Endodermal cell (in vitro differentiated cells): ENCODE measurements at places on chromosomes 2 and 18. TPM values are rescaled to one million over a fixed set of nuclear protein-coding genes. Genes with fewer than 3 reads are reported as not detected.
A peak's percentile ranks its signal among the peaks of the same experiment; 100 is the strongest.

- H3K27ac ChIP-seq: no peak overlapping the region
- H3K4me3 ChIP-seq: no peak overlapping the region
- no peaks in the 10 kb centered on the region for H3K4me1 ChIP-seq
These were observed 73.3 kb downstream of the NAB1 start for GRCh38 chr2:190722061-190722759.

DNA sequence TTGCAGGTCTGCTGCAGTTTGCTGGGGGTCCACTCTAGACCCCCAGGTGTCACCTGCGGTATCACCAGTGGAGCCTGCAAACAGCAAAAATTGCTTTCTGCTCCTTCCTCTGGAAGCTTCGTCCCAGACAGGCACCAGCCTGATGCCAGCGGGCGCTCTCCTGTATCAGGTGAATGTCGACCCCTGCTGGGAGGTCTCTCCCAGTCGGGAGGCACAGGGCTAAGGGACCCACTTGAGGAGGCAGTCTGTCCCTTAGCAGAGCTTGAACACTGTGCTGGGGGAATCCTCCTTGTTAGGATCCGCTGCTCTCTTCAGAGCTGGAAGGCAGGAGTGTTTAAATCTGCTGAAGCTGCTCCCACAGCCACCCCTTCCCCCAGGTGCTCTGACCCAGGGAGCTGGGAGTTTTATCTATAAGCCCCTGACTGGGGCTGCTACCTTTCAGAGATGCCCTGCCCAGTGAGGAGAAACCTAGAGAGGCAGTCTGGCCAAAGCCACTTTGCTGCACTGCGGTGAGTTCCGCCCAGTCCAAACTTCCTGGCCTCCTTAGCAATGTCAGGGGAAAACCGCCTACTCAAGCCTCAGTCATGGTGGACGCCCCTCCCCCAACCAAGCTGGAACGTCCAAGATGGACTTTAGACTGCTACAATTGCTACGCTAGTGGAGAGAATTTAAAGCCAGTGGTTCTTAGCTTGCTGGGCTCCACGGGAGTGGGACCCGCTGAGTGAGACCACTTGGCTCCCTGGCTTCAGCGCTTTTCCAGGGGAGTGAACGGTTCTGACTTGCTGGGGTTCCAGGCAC is 652.5 kb downstream of the KCNJ3 start:
- H3K36me3 ChIP-seq: no peaks in the 10 kb centered on the region
- no peaks in the 10 kb centered on the region for H3K4me1 ChIP-seq
- no peak overlapping the region for H3K4me3 ChIP-seq
- H3K27ac ChIP-seq: no peak overlapping the region
- no peaks in the 10 kb centered on the region for H3K27me3 ChIP-seq

GRCh38 chr2:71534826-71535225 is 81.5 kb downstream of the DYSF start:
- no peaks in the 10 kb centered on the region for H3K36me3 ChIP-seq
- H3K4me1 ChIP-seq: no peaks in the 10 kb centered on the region
- H3K4me3 ChIP-seq: no peak overlapping the region
- H3K27ac ChIP-seq: no peak overlapping the region
- no peaks in the 10 kb centered on the region for H3K27me3 ChIP-seq
- DNase-seq: peak; percentile 13

The ZNF892 gene
- 8.4 to 16.7 TPM (median 14.1 TPM) in 3 replicates for total RNA-seq

DNA sequence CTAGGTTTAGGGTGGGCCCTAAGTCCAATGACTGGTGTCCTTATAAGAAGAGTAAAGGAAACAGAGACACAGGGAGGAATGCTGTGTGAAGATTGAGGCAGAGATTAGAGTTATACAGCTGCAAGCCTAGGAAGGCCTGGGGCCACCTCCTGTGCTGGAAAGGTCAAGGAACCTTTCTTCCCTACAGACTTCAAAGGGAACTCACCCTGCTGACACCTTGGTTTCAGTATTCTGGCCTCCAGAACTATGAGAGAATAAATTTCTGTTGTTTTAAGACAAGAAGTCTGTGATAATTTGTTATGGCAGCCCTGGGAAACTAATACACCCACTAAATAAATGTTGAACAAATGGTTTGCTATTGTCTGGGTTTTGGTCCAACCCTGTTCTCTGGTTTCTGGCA is 102.3 kb upstream of the NEUROD1 start:
- no peak overlapping the region for H3K4me3 ChIP-seq
- peak overlapping the region; percentile 15 for H3K27ac ChIP-seq
- H3K36me3 ChIP-seq: no peaks in the 10 kb centered on the region
- no peak for DNase-seq
- H3K4me1 ChIP-seq: peaks cover 9% of the 10 kb centered on the region
- H3K27me3 ChIP-seq: no peaks in the 10 kb centered on the region

GRCh38 chr18:76374330-76375281 is 120.4 kb downstream of the ZNF516 start:
- H3K36me3 ChIP-seq: peaks cover 5% of the 10 kb centered on the region
- no peaks in the 10 kb centered on the region for H3K27me3 ChIP-seq
- no peaks in the 10 kb centered on the region for H3K4me1 ChIP-seq
- H3K27ac ChIP-seq: no peak overlapping the region
- DNase-seq: no peak

DNA sequence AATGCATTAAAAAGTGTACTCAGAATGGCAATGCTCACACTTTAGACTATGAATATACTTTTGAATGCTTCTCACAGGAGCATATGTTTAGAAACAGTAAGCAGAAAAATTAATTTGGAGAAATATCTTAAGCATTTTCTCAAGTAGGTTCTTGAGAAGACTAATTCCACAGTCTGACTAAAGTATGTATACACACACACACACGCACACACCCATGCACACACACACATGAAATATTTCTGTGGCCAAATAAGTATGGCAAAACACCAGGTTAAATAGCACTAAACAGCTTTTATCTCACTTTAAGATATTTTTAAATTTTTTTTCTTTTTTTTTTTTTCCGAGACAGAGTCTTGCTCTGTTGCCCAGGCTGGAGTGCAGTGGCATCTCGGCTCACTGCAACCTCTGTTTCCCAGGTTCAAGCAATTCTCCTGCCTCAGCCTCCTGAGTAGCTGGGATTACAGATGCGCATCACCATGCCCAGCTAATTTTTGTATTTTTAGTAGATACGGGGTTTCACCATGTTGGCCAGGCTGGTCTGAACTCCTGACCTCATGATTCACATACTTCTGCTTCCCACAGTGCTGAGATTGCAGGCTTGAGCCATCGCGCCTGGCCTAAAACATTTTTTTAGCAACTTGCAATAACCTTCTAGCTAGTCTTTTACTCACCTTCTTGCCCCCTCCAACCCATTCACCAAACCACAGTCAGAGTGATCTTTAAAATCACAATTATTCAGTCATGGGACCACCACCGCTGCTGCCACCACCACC is 67.5 kb upstream of the SCG2 start:
- H3K27me3 ChIP-seq: no peaks in the 10 kb centered on the region
- no peak overlapping the region for H3K4me3 ChIP-seq
- H3K36me3 ChIP-seq: no peaks in the 10 kb centered on the region
- DNase-seq: no peak
- H3K27ac ChIP-seq: no peak overlapping the region

The PDE1A gene
- 0.23 and 0.31 TPM in 2 replicates for total RNA-seq

The GDF7 gene
- total RNA-seq: 0.02 to 0.07 TPM (median 0.06 TPM) in 3 replicates

- no peaks in the 10 kb centered on the region for H3K36me3 ChIP-seq
- no peaks in the 10 kb centered on the region for H3K27me3 ChIP-seq
These were observed 77.0 kb upstream of the TACR1 start for GRCh38 chr2:75276093-75277029.

DNA sequence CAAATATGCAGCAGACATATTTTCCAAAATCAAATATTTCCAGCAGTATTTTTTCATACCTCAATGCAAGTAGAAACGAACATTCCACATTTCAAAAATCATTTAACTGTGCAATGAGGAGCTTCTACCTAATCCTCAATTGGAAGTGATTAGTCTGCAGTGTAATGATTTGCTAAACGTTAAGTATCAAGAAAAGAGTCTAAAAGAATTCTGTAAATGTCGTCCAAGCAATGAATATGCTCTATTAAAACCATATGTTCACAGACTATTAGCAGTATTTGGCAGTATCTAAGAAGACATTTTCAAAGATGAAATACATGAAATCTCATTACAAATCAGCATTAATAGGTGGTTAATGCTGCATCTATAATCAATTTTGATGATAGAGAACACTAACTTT is 15.9 kb downstream of the DYM start:
- H3K4me1 ChIP-seq: no peaks in the 10 kb centered on the region
- H3K27me3 ChIP-seq: no peaks in the 10 kb centered on the region
- no peak for DNase-seq
- H3K4me3 ChIP-seq: no peak overlapping the region

DNA sequence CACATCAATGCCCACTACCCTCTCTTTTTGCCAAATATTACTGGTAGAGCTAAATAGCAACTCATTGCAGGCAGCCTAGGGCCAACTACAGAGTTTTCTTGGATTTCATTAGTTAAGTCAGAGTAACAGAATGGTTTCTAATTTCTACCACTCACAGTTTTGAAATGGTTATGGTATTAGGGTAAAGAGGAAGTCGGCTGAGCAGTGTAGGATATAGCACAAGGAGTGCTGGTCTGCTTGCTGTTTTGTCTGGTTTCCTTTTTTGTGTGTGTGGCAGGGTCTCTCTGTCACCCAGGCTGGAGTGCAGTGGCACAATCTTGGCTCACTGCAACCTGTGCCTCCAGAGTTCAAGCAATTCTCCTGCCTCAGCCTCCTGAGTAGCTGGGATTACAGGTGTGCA is 289.2 kb upstream of the CCDC68 start:
- no peaks in the 10 kb centered on the region for H3K27me3 ChIP-seq
- H3K36me3 ChIP-seq: no peaks in the 10 kb centered on the region
- H3K27ac ChIP-seq: no peak overlapping the region

DNA sequence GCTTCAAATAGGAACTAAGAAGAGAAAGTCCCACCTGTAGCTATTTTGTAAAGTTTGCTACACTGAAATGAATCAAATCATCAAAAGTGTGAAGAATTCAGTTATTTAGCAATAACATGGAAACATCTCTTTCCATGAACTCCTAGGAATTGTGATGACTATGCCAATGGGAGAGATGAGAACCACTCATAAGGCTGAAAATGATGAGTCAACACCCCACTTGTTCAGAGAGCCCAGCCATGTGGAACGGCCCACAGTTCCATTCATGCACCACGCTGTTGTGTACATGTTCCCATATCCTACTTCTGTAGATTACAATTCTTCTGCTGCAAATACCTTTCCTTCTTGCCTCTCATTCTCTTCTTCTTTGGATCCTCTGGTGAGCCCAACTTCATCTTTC is 645.5 kb upstream of the ID2 start:
- no peaks in the 10 kb centered on the region for H3K27me3 ChIP-seq
- no peak overlapping the region for H3K4me3 ChIP-seq
- DNase-seq: no peak
- no peak overlapping the region for H3K27ac ChIP-seq
- H3K36me3 ChIP-seq: no peaks in the 10 kb centered on the region
- H3K4me1 ChIP-seq: no peaks in the 10 kb centered on the region

- H3K4me1 ChIP-seq: no peaks in the 10 kb centered on the region
- DNase-seq: no peak
- H3K27ac ChIP-seq: no peak overlapping the region
- H3K36me3 ChIP-seq: no peaks in the 10 kb centered on the region
- no peaks in the 10 kb centered on the region for H3K27me3 ChIP-seq
- H3K4me3 ChIP-seq: no peak overlapping the region
These were observed 1077.1 kb upstream of the CELF4 start for GRCh38 chr18:38642711-38643110.

GRCh38 chr2:237591141-237591881 is 777 bp upstream of the RAB17 start:
- H3K27me3 ChIP-seq: no peaks in the 10 kb centered on the region
- no peak overlapping the region for H3K27ac ChIP-seq
- peaks cover 49% of the 10 kb centered on the region for H3K36me3 ChIP-seq
- peaks cover 28% of the 10 kb centered on the region for H3K4me1 ChIP-seq
- peak; percentile 95 for DNase-seq

- H3K4me3 ChIP-seq: no peak overlapping the region
- no peaks in the 10 kb centered on the region for H3K27me3 ChIP-seq
- no peaks in the 10 kb centered on the region for H3K36me3 ChIP-seq
- no peak overlapping the region for H3K27ac ChIP-seq
These were observed 431.5 kb upstream of the MMADHC start for GRCh38 chr2:150019063-150019462.

The DUSP2 gene
- 1.6 and 1.9 TPM in 2 replicates for total RNA-seq

GRCh38 chr2:99850084-99850710 is 292.2 kb downstream of the AFF3 start:
- no peaks in the 10 kb centered on the region for H3K36me3 ChIP-seq
- no peaks in the 10 kb centered on the region for H3K4me1 ChIP-seq
- H3K27me3 ChIP-seq: peaks cover 44% of the 10 kb centered on the region
- DNase-seq: no peak
- no peak overlapping the region for H3K27ac ChIP-seq

The RNU2-63P gene
- 8.3 and 19.8 TPM in 2 replicates for total RNA-seq

DNA sequence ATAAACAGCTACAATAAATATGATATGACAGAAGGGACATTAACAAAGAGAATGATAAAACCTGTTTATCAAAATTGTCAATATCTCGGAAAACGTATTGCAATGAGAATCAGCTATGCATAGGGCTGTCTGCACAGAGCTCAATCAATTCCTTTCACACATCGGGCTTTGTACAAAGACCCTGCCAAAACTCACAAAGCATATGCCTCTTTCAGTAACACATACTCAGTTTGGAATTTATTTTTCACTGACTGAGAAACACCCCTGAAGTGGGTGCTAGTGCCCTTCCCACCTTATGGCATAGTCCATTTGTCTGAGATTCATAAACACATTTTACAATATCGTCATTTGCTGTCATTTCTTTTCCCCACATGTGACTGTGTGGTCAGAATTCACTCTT is 815.8 kb upstream of the FAM98A start:
- H3K4me1 ChIP-seq: no peaks in the 10 kb centered on the region
- no peak for DNase-seq
- no peaks in the 10 kb centered on the region for H3K27me3 ChIP-seq
- H3K4me3 ChIP-seq: no peak overlapping the region
- H3K36me3 ChIP-seq: no peaks in the 10 kb centered on the region
- H3K27ac ChIP-seq: no peak overlapping the region

DNA sequence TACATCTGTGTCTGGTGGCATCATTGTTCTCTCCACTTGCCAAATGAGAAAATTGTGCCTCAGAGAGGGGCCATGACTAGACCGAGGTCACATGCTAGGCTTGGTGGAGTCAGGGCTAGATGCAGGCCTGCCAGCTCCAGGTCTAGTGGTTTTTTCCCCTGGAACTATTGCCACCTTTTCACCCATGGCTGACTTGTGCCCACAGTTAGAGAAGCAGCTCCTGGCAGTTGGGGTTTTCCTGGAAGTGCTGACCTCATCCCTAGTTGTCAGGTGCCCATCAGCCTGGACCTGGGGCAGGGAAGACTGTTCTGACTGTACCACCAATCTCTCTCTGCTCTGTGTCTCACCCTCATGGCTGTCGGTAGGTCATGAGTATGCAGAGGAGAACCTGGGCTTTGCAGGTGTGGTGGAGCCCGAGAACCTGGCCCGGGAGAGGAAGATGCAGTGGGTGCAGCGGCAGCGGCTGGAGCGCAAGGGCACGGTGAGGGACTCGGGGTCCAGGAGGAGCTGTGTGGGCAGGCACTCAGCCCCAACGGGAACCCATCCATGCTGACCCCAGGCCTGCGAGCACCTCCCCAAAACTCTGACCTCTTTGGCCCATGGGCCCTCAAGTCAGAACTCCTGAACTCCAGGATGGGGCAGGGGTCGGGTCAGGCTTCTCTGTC is 12.4 kb upstream of the CATIP start:
- DNase-seq: no peak
- H3K4me1 ChIP-seq: no peaks in the 10 kb centered on the region
- no peak overlapping the region for H3K27ac ChIP-seq
- no peaks in the 10 kb centered on the region for H3K27me3 ChIP-seq
- H3K4me3 ChIP-seq: no peak overlapping the region
